ENCODE measurements at places on chromosomes 2 and 18.

DNA sequence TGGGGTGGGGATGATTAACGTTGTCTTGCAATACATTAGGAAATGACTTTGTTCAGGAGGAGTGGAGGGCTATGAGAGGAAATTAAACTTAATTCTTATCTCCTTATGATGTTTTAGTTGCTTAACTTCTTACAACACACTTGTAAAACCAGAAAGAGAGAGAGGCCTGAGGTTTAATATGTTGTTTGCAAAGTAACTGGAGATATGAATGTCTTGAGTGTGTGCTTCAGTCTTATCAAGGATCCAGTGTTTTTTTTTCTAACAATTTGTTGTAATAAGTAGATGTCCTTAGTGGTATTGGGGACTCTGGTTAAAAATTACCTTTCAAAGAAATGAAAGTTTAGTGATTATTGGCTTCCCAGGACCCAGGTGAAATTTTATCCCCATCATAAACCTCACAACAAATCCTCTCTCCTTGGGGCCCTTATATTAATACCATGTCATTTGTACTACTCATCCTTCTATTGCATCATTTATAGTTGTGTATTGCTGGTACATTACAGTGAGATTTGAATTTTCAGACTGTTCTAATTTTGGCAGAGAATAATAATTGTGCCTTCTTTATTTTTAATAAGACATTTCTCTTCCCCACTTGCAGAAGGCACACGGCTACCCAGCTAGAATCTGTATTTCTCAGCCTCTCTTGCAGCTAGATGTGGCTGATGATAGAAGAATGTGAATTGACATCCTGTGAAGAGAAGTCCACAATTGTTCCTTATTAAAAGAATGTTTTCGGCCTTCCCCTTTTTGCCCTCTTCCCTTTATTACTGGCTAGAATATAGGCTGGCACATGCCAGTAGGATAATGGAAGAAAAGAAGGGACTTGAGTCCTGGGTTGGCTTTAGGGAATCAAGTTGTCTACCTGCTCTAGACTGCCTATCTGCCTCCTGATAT lies 91.9 kb upstream of the CXCR4 start:
- DNase-seq, result no peak

DNA sequence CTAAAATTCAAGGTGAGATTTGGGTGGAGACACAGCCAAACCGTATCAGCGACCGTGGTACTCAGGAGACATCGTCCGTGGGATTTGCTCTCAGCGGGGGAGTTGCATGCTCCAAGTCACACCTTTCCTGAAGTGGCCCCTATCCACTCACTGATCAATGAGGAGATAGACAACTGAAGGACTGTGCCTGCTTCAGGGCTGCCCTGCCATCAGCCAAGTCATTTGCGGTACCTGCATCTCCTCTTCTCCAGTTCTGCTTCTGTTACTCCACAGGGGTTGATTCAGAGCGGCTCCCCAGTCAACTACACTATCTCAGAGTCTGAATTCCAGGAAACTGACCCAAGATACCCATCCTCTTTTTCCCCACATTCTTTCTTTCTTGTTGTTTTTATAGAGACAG lies 184.1 kb downstream of the MREG start:
- no peak for DNase-seq

GRCh38 chr2:62370321-62371250 lies 135.4 kb downstream of the TMEM17 start:
- peak; percentile 10 for DNase-seq

- DNase-seq, result no peak
These were observed 99.6 kb upstream of the TNP1 start for GRCh38 chr2:216959433-216959832.

DNA sequence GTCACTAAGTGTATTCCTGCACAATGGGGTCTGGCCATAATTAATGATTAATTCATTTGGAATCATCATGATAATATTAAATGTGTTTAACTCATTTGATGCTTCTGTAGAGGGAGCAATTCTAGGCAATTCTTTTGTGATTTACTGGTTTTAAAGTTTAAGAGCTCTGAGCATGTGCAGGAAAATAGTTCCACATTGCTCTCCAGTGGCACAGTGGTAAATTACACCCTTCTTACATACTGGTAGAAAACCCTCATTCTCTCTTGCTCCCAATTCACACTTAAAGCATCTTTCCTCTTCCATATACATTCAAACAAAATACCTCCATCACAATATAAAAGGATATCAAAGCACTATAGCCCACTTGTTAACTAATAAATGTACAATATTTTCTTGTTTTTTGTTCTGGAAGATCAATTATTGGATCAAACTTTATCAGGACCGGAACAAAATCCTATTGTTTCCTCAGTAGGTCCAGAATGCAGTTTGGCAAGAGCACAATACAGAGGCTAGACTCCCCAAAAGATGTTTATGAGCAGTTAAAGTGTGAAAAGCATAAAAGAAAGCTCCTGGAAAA lies 844.3 kb downstream of the MBD2 start:
- peak; percentile 21 for DNase-seq

Measured in suppressor macrophage treated with lipopolysaccharide for 4 hours (primary cell).